Glomerular endothelial cell (primary cell): ENCODE measurements at places on chromosomes 2 and 18.

- DNase-seq = no peak
Observed at GRCh38 chr2:240913810-240914644, 7.9 kb downstream of the CROCC2 start.

GRCh38 chr18:31791817-31792579 lies 31.3 kb upstream of the SLC25A52 start:
- DNase-seq = no peak

GRCh38 chr18:41993151-41993550 lies 38.1 kb downstream of the PIK3C3 start:
- no peak for DNase-seq

DNA sequence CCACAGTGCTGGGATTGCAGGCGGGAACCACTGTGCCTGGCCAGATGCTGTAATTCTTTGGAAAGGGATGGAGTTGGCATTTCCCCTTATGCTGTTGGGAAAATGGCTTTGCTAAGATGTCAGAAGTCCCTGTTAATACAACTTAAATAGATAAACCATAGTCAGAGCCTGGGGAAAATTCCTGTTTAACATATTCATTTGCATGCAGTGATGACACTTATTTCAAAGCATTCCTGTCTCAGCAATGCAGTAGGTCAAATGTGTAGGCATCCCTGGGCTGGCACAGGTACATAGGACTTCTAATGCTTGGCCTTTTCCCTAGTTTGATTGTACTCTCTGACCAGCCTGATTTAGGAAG lies 38.6 kb downstream of the RAMP1 start:
- no peak for DNase-seq

DNA sequence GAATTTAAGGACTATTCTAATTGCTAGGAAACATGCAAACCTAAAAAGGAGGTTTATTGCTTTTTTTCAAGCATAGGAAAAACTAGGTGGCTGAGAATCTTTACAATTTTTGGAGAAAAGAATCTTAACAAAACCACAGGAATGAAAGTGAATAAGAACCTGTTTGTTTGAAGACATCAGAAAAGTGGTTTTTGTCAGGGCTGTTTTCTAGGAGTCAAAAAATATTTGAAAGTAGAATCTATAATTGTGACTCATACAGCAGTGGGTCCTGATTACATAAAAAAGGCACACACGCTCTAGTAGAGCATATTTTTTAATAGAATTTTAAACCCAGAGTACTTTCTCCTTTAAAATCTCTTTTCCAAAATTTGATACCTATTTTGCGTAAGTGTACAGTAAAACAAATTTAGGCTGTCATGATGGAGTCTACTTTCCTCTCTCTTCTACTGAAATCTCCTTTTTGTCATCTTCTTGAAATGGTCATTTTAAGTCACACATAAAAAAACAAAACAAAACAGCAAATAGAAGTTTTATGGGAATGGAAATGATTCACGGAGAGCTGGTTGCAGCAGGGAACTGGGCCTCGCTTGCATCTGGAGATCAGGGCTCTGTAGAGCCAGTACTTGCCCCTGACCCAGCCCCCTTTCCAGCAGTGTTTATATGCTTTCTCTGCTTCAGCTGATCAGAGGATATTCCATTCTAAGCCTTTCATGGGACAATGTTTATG lies 59.1 kb upstream of the PELI1 start:
- no peak for DNase-seq

DNA sequence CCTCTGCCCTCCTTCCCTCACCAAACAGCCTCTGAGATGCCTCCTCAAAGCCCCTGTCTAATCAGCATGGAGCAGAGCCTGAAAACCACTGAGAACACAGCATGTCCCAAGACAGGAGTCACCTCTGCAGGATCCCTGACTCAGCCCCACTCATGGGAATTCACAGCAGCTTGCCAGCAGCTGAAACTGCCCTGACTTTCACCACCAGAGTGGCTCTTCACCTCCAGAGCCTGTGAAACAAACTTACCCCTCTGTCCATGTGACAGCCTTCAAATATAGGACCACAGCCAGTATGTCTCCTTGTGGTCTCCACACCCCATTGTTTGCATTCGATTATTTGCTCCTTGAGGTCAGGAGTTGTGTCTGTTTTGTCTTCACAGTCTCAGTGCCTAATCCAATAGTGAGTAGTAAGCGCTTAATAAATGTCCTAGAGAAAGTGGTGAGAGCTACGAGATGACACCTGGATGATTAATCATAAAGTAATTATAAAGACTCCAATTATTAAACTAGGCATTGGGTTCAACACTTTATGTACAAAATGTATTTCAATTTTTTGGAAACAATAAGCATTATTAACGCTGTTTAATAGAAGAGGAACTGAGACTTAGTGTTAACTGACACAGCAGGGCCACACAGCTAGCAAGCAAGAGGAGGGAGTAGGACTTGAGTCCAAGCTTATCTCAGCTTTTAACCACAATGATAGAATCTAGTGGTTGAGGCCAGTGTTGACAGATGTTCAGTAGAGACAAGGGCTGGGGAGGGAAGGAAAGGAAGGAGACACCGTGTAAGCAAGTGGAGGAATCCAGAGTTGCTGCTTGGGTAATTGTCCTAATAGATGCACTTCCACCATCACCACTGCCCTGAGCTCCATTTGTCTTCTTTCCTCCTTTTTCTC lies 358.7 kb upstream of the TNP1 start:
- no peak for DNase-seq

- no peak for DNase-seq
Observed at GRCh38 chr2:69554568-69554967, 89.0 kb downstream of the AAK1 start.

DNA sequence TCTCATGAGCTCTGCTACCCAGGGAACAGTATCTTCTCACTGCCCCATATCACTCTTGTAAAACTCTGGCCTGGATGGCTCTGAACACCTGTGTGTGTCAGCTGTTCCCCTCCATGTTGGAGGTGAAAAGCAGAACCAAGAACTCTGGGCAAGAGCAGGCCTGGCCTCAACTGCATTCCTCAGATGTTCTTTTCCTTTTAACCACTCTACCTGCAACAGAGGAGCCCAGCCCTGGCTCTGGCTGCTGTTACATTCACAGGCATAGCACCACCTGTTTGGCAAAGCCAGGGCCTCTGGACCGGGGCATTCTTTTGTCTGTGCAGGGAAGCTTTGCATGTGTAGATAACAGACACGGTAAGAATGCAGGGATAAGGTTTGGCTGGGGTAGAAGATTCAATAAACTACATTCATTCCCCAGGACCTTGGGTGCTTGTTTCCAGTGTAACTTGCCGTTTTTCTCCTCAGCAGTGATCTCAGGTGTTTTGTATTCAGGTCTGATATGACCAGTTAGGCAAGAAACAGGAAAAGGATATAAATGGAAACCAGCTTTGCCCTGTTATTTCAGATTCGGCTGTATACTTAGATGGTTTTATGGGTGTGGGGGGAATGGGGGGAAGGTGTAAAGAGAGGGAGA lies 95.1 kb downstream of the SPTBN1 start:
- DNase-seq = no peak

DNA sequence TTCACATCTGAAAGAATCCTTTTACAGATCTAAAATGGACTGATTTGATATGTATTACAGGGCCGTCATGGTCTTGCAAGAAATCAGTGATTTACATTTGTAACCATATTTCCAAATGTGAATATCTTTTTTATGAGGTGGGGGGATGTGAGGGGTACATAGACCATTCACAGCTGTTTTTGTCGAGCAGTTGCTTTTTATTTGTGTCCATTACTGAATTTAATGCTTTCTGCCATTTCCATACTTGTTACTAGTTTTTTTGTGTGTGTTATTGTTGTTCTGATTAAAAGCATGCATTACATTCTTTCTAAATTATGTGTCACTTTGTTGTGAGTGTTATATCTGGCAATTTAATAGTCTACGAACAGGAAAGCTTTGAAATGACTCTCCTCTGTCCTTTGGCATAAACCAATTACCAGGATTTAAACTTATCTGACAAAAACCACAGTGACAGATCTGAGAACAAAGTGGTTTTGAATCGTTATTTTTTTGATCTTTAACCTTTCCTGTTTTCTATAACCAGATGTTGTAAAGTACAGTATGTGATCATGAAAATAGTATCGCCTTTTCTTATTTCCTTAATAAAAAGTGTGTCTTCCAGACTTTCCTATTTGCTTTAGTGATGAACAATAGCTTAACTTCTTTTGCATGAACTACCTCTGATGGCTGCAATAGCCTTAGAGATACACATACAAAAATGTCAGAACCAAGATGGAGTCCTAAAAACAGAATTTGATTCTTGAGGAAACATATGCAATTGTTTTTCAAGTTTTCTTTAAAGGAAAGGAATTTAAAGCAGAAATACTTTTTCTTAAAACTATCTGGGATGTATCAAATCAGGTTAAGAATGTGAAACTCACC lies 354.2 kb upstream of the ACVR2A start:
- no peak for DNase-seq

DNA sequence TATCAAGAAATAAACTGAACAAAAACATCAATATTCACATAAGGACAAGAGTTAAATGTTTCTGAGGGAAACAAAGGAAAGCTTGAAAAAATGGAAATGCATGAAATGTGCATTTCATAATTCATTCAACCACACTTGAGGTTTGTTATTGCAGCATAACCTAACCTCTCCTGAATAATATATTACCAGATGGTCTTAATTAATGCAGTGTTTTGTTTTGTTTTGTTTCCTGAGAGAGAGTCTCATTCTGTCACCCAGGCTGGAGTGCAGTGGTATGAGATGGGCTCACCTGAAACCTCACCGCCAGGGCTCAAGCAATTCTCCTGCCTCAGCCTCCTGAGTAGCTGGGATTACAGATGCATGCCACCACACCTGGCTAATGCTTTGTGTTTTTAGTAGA lies 139.9 kb upstream of the PIEZO2 start:
- DNase-seq = no peak

GRCh38 chr2:236661061-236661761 lies 91.6 kb downstream of the ACKR3 start:
- DNase-seq = no peak

DNA sequence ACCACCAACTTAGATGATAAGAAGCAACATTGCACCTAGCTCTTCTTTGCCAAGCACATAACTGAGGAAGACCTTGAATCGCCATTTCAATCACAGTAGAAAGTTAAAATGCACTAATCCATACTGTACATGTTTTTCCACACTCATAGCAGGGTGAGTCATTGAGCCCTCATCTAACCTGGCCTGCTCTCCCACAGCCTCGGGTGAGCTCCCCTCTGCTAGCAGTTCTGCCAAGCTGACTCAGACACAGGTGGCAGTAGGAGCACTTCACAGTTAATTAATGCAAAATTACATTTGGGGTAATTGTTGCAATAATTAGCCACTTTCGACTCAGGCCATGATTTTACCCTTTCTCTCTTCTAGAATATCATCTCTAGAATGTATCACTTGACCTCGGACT lies 1632.8 kb upstream of the CELF4 start:
- no peak for DNase-seq

- no peak for DNase-seq
Observed at GRCh38 chr2:31413862-31414550, 536 bp downstream of the XDH start.

GRCh38 chr2:195820867-195821565 lies 164.0 kb downstream of the SLC39A10 start:
- DNase-seq = no peak

DNA sequence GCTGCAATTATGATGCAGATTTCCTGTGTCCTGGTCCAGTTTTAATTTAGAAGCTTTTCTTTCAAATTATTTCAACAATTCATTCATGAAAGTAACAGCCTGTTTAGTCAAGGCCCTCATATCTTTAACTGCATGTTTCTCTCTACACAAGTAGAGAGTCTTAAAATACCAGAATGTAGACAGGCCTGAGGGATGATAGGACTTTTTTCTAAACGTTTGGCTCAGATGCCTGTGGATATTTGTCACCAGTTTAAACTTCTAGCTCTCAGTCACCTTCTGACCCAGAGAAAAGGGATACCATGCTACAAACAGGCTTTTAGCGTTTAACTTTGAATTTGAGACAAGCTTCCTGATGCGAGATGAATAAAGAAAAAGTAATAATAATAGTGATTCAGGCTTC lies 15.7 kb downstream of the COL5A2 start:
- DNase-seq = no peak

GRCh38 chr2:65344689-65345088 lies 87.7 kb downstream of the SPRED2 start:
- no peak for DNase-seq

- no peak for DNase-seq
Observed at GRCh38 chr2:170140561-170140960, 37.4 kb upstream of the MYO3B start.

GRCh38 chr2:237465515-237466148 lies 21.4 kb upstream of the MLPH start:
- DNase-seq = no peak

GRCh38 chr18:4146797-4147196 lies 308.3 kb downstream of the DLGAP1 start:
- DNase-seq = no peak

- no peak for DNase-seq
Observed at GRCh38 chr2:179715871-179716270, 145.5 kb downstream of the ZNF385B start.

- no peak for DNase-seq
Observed at GRCh38 chr2:229429589-229429988, 158.5 kb upstream of the PID1 start.

DNA sequence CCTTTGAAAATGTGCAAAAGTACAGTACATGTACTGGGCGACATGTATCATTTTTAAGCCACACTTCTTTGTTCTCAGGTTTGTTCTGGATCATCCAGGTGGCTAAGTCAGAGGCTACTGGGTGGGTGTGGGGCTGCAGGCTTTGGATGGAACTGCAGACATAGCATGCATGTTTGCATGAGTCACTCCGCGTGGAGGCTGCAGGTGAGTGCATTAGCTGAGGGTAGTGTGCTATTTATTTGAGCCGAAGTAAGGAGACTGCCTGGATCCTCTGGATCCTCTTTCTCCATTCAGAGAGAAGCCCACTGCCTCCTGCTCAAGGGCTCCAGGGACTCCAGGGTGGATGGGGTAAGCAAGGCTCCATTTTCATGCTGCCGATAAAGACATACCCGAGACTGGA lies 9.4 kb upstream of the NEURL3 start:
- no peak for DNase-seq

- no peak for DNase-seq
Observed at GRCh38 chr18:59265246-59265973, 7.8 kb downstream of the RAX start.

DNA sequence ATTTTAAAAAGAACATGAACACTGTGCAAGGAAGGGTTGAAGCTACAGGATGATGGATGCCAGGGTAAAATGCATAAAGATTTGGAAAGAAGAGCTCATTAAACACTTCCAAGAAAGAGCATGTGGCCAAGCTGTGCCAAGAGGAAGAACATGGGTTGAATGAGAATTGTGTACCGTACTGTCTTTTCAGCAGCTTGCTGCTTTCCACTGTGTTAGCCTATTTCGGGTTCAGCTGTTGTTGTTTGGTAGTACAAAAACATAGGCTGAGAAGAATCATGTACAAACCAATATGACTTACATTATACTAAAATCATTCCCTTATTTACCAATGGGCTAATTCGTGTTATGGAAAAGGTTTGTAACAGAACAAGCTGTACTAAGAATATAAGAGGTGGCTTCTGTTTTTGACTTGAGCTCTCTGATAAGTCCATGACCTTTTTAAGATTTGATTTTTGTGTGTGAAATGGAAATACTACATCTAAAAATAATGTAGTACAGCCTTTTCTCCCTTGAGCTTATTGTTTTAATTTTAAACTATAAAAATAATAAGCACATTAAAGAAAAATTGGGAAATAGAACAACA lies 188.3 kb upstream of the STON1 start:
- no peak for DNase-seq
